ENCODE measurements at places on chromosomes 13 and 19.

DNA sequence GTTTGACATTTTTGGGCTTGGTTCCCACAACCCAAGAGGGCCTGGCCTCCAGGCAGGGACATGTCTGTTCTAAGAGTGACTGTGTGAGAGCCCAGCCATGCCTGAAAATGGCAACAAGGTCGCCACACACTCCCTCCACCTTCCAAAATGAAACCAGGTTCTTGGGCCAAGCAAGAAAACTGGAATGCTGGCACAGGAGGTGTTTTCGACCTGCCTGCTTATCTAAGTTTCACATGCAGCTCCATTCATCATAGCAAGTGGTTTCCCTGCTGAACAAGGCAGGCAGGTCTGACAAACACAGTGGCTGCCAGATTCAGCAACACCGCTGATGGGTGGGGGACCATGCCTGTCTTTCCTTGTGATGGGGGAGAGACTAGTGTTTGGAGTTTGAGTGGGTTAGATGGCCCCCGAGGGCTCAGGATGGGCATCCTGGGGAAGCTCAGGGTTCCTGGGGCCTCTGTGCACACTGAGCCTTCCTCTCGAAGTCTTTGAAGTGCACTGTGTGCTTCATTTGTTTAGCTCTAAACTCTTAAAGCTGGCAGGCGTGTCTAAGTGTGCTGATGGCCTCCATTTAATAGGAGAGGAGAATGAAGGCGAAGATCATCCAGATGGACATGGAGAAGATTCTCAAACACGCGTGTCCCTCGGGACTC, 17.9 kb upstream of the GAS6 start:
- DNase-seq: peak; percentile 72

DNA sequence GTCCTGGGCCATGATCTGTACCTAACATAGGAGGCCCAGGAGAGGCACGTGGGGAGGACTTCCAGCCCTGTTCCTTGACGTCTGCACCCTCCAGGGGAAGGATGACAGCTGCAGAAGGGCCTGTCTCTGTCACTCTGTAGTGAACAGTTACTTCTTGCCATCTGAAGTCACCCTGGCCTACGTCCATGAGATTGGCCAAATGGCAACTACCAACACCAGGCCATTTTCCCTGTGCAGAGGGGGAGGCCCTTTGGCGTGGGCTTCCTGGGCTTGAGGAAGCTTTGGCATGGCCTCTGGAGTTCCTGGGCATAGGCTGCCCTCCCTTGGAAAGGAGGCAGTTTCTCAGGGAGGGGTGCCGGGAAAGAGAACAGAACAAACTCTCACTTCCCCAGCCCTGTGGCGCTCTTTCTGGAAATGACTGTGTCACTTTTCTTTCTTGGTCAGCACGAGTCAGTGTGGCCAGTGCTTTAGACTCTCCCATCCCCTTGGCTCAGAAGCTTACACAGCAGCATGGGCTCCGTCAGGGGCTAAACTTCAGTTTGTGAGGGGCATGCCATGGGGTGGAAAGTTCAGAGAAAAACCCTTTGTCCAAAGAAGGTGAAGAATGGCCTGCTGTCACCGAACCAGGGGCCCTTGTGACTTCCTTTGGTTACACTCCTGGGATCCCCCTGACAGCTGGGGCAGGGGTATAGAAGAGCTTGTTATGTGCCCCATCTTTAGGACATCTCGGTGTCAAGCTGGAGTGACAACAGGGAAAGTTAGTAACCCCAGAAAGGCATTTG, 5.3 kb downstream of the CARM1 start:
- DNase-seq: no peak

DNA sequence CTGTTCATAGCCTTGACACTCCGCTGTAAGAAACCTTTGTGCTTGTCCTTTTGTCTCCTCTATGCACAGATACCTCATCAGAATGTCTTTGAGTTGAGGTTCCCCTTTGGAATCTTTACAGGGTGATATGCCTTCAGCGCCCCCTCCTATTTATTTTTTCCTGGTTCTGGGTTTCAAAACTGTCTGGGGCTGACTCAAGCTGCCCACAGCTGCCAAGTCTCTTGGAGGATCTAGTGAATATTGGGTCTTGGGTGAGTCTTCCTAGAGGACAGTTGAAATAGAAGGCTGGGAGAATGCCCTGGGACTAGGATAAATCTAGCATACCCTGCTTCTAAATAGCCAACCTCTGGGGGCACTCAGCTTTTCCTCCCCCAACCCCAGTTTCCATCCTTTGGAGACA, 930 bp downstream of the ZNF136 start:
- peak; percentile 42 for DNase-seq

- DNase-seq: no peak
Measured at GRCh38 chr13:62324842-62325241, 909.2 kb upstream of the PCDH20 start.

- DNase-seq: no peak
Measured at GRCh38 chr19:40357640-40358039, 9.1 kb downstream of the PLD3 start.

DNA sequence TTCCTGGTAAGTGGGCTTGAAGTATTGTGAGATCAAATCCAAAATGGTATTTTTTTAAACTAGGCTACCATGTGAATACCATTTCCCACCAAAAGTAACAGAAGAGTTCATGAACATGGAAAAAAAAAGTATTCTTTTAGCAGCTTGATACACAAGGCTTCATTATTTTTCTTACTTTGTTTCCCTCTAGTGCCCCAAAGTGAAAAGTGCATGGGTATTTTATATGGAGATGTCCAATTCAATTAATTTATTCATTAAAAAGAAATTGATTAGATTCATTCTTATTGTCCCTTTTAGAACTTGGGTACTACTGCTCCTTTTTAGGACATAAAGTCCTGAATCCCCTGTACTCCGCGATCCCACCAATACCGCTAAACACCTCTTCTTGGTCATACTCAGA, 28.6 kb upstream of the SCEL start:
- DNase-seq: peak; percentile 32

DNA sequence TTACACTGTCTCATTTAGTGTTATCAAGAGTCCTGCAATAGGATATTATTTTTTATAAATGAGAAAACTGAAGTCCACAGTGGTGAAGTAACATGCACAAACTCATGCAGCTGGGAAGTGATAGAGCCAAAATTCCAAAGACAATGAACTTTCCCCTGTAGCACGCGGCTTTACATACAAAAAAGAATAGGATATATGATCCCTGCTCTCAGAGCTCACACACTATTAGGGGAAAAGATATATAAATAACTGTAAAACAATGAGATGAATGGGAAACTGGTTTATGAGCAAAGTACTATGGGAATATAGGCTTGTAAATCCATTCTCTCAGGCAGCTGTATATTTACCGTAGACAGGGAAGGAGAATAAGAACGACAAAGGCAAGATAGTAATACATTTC, 39.7 kb downstream of the THSD1 start:
- DNase-seq: no peak

GRCh38 chr13:29991343-29991742, 140.9 kb upstream of the UBL3 start:
- DNase-seq: peak; percentile 97

- DNase-seq: no peak
Measured at GRCh38 chr13:38952827-38953226, 37.8 kb downstream of the STOML3 start.

GRCh38 chr19:13844130-13844631, 32.8 kb upstream of the NANOS3 start:
- DNase-seq: no peak

DNA sequence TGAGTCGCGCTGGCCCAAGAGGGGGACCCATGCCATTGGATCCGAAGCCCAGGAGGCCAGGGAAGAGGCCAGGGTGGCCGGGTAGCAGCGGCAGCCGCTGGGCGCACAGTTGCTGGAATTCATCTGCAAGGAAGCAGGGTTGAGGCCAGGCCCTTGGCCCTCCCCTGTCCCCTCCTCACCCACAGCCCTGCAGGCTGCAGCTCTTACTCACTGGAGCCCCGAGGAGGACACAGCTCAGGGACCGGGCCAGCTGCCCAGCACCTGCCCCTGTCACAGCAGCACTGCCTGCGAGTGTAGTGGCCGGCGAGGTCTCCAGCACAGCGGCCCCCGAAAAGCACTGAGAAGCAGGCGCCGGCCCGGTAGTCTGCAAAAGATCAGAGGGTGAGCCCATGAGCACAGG, 11.2 kb downstream of the FBN3 start:
- no peak for DNase-seq

GRCh38 chr19:34590228-34590627, 86.7 kb downstream of the SCGB2B2 start:
- no peak for DNase-seq
